ENCODE measurements at places on chromosomes 3 and 15. TPM values are rescaled to one million over a fixed set of nuclear protein-coding genes. Genes with fewer than 3 reads are reported as not detected.

SLC6A11 gene
- 1.5 TPM for total RNA-seq

GOLGA6B gene
- 1.9 TPM for total RNA-seq

SLC38A3 gene
- total RNA-seq, result 0.90 TPM

MUC4 gene
- 2.3 TPM for total RNA-seq

ZNF445 gene
- 27.7 TPM for total RNA-seq

SLCO3A1 gene
- 9.8 TPM for total RNA-seq

PTX3 gene
- total RNA-seq, result 0.59 TPM

POPDC2 gene
- total RNA-seq, result 0.53 TPM

DNA sequence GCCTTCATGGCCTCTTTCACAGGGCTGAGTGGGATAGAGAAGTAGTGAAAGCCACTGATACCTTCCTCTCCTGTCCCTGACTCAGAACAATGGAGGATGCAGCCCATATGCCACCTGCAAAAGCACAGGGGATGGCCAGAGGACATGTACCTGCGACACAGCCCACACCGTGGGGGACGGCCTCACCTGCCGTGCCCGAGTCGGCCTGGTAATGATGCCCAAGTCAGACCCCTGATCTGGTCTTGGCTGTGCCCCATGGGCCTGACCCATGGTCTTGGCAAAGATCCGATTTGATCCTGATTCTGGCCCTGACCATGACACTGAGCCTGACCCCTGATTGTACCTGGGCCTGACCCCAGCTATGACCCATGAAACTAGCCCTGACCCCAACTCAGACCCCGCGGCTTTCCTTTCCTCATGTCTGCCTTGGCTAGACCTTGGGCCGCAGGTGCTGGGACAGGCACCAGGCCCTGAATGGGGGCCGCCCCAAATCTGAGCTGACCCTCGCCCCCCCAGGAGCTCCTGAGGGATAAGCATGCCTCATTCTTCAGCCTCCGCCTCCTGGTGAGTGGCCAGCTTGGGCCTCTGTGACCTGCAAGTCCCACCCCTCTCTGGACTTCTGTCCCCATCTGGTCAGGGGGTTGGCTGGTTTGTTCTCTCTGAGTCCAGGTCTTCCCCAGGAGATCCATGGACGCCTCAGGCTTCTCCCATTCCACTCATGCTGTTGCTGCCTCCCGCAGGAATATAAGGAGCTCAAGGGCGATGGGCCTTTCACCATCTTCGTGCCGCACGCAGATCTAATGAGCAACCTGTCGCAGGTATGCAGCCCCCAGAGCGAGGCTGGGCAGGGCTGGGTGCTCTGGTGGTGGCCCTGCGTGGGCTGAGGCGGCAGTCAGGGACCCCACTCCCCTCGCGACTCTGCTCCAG is 15.6 kb downstream of the NT5DC2 start:
- peak overlapping the region; percentile 62 for H3K4me3 ChIP-seq
- DNase-seq, result no peak
- peaks cover 7% of the 10 kb centered on the region for H3K4me1 ChIP-seq
- no peaks in the 10 kb centered on the region for H3K27me3 ChIP-seq
- H3K27ac ChIP-seq, result no peak overlapping the region
- no peaks in the 10 kb centered on the region for H3K36me3 ChIP-seq

DNA sequence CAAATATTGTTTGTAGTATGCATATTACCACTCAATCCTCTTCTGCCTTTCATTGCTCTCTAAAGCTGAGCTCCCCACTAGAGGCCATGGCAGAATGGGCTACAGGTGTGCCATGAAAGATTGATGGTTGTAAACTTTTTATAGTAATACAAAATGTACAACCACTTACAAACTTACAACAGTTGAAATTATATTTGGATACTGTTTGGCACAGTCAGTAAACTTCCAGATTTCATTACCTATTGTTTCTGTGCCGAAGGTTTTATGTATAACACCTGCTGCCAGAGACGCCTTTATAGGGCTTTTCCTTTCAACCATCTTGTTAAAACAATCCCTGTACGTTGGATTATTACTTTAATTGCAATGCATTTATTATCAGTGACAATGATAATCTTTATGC is 7.0 kb downstream of the ROPN1 start:
- H3K36me3 ChIP-seq, result no peaks in the 10 kb centered on the region
- no peak overlapping the region for H3K4me3 ChIP-seq
- peaks cover 48% of the 10 kb centered on the region for H3K27me3 ChIP-seq
- H3K4me1 ChIP-seq, result peaks cover 10% of the 10 kb centered on the region
- no peak for DNase-seq
- H3K27ac ChIP-seq, result no peak overlapping the region

DNA sequence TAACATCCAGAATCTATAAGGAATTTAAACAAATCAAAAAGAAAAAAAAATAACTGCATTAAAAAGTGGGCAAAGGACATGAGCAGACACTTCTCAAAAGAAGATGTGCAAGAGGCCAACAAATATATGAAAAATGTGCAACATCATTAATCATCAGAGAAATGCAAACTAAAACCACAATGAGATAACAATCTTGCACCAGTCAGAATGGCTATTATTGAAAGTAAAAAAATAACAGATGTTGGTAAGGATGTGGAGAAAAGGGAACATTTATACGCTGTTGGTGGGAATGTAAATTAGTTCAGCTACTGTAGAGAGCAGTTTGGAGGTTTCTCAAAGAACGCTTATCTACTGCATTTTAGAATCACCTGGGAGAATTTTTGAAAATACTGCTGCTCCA is 186.1 kb downstream of the OTOL1 start:
- H3K27ac ChIP-seq, result no peak overlapping the region
- DNase-seq, result no peak

- H3K4me3 ChIP-seq, result no peak overlapping the region
- no peak overlapping the region for H3K27ac ChIP-seq
- peaks cover 3% of the 10 kb centered on the region for H3K27me3 ChIP-seq
- H3K4me1 ChIP-seq, result no peaks in the 10 kb centered on the region
- peaks cover 16% of the 10 kb centered on the region for H3K36me3 ChIP-seq
Observed at GRCh38 chr3:64295594-64295993, 70.3 kb upstream of the PRICKLE2 start.

- H3K4me3 ChIP-seq, result no peak overlapping the region
- no peak for DNase-seq
- H3K36me3 ChIP-seq, result no peaks in the 10 kb centered on the region
- H3K27me3 ChIP-seq, result no peaks in the 10 kb centered on the region
- no peak overlapping the region for H3K27ac ChIP-seq
Observed at GRCh38 chr3:160012108-160012507, 23.5 kb downstream of the IL12A start.

DNA sequence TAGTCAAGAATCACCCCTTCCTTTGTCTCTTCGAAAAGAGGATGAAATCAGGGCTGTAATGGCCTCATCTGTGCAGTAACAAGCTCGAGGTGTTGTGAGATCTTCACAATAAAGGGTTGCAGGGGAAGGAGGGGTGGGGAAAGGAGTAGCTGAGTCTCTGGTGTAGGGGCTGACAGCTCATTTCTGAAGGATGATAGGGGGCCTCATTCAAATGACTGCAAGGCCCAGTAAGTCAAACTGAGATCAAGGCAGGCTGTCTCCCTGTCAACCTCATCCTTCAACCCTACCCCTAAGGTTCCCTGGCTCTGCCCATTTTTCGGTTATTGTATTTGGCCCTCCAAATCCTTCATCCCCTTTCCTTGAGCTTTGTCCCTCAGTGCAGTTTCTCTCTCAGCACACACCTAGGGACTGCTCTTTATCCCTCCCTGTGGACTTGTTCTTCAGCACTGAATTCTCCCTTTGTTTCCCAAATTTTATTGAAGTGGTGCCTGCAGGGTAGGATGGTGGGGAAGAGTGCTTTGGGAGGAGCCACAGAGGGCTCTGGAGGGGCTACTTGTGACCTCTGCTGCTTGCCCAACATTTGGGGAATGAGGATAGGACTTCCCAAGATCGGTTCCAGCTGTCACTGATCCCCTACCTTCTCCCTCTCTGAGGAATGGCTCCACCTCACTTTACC is 38.1 kb downstream of the ZNF589 start:
- DNase-seq, result no peak
- 0 out of 2 replicates have a peak overlapping the region, but pooled peaks have one; percentile 29 for H3K27ac ChIP-seq
- peaks cover 55% of the 10 kb centered on the region for H3K4me1 ChIP-seq
- H3K36me3 ChIP-seq, result peaks cover 32% of the 10 kb centered on the region
